NCI-H524 (cell line): ENCODE measurements at places on chromosomes 11 and 22.

GRCh38 chr22:36299911-36300310, 47.0 kb downstream of the APOL1 start:
- DNase-seq: no peak

DNA sequence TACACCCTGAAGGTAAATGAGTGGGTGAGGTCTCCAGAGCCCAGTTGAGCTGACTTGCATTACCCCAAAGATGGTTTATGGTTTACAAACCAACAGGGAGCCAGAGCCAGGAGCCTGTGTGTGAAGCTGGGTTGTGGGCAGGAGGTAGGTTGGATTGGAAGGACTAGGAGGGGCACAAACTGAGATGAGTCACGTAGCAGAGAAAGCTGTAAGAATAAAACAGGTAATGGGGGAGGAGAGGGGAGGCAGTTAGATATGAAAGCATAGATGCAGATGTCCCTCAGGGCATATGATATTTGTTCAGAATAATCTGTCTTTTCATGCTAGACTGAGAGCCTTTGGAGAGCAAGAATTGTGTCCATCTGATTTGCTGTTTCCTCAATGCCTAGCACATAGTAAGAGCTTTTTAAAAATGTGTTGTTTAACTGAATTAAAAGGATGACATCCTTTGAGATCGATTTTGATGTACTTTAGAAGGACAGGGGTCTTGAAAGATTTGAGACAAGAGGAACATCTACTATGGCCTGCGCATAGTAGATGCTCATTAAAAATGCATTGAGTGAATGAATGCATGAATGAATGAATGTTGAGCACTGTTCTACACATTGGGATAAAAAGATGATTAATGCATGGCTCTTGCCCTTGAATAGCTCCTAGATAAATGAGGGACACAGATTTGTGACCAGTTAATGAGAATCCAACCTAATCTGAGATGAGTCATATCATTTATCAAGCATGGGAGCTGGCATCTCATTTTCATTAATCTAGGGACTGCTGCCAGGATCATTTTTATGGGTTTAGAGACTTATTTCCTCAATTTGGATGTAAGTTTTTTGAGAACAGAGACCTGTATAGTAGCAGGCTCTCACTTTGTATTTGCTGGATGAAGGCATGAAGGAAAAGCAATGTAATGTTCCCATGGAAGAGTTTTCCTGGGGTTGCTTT, 175.8 kb upstream of the BDNF start:
- DNase-seq: no peak

DNA sequence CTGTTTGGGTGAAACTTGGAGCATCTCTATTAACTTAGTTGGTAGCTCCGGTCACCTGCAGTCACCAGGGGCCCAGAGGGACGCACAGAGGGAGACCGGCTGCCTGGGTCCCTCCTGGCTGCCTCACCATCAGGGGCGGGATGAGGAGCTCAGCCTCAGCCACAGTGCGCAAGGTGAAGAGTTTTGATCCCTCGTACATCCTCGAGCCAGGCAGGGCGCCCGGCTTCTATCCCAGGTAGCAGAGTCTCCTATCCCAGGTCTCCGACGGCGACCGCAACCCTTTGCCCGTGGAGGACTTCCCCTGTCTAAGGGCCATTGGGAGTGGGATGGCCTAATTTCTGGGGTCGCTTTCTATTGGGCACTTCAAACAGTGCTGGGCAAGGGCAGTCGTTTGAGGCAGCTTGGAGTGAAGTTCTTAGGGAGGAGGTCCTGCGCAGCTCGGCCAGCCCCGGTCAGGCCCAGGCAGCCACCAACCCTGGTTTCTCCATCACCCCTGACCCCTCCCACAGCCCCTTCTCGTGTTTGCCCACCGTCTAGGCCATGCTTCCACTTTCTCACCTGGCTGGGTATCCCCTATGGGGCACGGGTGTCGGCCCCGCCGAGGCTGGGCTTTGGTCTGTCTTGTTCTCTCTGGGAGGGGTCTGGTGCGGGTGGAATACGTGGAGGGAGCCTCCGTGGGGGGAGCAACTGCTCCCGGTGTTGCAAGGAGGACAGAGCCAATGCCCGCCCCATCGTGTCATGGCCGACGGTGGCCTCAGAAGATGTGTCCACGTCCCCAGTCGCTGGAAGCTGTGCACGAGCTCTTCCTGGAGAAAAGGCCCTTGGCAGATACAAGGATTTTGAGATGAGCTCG, 3.6 kb upstream of the MRGPRG start:
- DNase-seq: no peak

- no peak for DNase-seq
These were observed 1.5 kb upstream of the SIPA1 start for GRCh38 chr11:65636108-65637031.

GRCh38 chr11:2095198-2095520, 44.0 kb downstream of the IGF2 start:
- DNase-seq: no peak

- no peak for DNase-seq
These were observed 30.9 kb upstream of the SLC35C1 start for GRCh38 chr11:45773786-45774655.

DNA sequence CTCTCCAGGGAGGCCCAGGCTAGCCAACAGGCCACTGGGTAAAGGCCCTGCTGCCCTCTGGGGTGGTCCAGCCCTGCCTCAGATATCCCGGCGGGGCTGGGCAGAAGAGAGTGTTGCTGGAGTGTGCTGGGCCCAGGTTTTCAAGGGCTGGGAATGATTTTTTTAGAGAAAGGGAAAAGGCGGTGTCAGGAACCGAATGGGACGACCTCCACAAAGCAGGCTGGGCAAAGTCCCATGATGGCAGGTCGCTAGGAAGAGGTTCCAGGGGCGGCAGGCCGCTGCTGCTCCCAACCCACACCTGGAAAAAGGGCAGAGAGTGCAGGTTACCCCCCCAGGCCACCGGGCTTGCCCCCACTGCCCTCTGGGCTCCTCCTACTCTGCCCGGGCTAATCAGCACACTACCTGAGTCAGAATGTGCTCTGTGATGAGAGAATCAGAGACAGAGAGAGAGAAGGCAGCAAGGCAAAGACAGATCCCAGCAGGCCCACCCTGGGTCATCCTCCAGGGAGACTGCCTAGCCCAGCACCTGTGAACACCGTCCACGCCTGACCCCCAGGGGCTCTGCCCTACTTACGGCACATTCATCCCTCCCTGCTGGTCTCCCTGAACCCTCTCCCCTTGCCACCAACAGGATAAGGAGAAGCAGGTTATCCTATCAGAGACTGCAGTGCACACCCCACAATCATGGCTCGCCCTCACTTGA, 4.6 kb downstream of the PATZ1 start:
- DNase-seq: no peak

DNA sequence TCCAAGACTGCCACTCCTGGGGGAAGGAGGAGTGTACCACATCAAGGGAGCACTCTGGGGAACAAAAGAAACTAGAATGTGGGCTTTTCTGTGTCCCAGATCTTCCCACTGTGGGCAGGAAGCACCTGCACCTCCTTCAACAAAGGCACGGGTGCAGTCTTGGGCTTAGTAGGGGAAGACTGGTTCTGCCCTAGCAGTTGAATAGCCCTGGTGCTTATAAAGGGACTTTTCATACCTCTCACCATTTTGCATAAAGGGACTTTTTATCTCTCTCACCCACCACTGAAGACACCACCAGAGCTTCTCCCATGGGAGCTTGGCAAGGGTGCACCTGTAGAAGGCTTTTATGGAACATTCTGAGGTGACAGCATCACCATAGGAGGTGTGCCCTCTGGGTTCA, 65.8 kb upstream of the MS4A8 start:
- no peak for DNase-seq

- no peak for DNase-seq
These were observed 26.5 kb downstream of the TMEM45B start for GRCh38 chr11:129842138-129842537.

GRCh38 chr22:16969508-16970327, 38.3 kb downstream of the GAB4 start:
- no peak for DNase-seq
